ENCODE measurements at places on chromosomes 2 and 18. TPM values are rescaled to one million over a fixed set of nuclear protein-coding genes. Genes with fewer than 3 reads are reported as not detected.

FAM237A gene
- not detected for total RNA-seq

TUBA3D gene
- total RNA-seq = 92.0 TPM

TNFAIP6 gene
- 0.51 TPM for total RNA-seq

CREG2 gene
- not detected for total RNA-seq

GDF7 gene
- 3.3 TPM for total RNA-seq

LOXL3 gene
- total RNA-seq = 1.3 TPM

AGXT gene
- not detected for total RNA-seq

DNA sequence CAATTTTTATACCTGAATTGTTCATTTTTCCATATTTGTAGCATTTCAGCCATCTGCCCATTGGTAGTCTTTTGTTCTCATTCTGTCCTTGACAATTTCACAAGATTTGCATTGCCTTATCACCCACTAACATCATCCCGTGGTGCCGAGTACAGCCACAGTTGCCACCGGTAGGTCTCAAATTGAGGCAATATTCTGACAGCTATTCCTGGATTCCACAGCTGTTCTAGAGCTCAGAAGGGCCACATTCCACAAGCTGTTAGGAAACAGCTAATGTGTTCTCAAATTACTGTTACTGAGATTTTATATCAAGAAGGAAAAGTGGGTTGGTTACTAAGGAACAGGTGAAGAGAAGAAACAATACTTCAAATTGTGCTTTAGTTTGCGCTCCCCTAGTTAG lies 178.8 kb downstream of the RPRM start:
- H3K27me3 ChIP-seq = no peaks in the 10 kb centered on the region
- no peaks in the 10 kb centered on the region for H3K36me3 ChIP-seq
- H3K27ac ChIP-seq = no peak overlapping the region
- DNase-seq = no peak
- no peak overlapping the region for H3K4me3 ChIP-seq

DNA sequence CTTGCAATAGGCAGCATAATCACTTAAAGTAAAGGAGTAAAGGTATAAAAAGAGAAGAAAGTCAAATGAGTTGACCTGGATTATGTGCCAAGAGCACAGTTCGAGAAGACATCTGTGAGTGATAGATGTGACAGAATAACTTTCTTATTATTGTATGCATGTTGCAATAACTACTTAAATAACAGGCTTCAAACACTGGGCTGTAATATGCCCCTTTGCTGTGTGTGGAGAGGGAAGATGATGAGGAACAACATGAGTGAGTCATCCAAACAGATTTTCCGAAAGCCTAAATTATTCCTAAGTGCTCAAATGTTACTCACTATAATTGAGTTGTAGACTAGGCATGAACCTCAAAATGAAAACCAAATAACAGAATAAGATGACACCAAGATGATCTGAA lies 328.1 kb downstream of the EXOC6B start:
- no peaks in the 10 kb centered on the region for H3K4me1 ChIP-seq
- no peak for DNase-seq
- no peaks in the 10 kb centered on the region for H3K36me3 ChIP-seq
- no peak overlapping the region for H3K4me3 ChIP-seq

DNA sequence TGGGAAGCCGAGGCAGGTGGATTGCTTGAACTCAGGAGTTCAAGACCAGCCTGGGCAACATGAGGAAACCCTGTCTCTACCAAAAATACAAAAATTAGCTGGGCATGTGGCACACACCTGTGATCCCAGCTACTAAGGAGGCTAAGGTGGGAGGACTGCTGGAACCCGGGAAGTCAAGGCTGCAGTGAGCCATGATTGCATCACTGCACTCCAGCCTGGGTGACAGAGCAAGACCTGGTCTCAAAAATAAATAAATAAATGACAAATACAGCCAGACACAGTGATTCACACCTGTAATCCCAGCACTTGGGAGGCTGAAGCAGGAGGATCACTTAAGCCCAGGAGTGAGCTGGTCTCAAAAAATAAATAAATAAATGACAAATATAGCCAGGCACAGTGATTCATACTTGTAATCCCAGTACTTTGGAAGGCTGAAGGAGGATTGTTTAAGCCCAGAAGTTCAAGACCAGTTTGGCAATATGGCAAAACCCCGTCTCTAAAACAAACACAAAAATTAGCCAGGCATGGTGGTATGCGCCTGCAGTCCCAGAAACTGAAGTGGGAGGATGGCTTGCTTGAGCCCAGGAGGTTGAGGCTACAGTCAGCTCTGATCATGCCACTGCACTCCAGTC lies 6.2 kb downstream of the KANSL3 start:
- H3K27me3 ChIP-seq = no peaks in the 10 kb centered on the region
- H3K27ac ChIP-seq = no peak overlapping the region
- H3K36me3 ChIP-seq = no peaks in the 10 kb centered on the region

DNA sequence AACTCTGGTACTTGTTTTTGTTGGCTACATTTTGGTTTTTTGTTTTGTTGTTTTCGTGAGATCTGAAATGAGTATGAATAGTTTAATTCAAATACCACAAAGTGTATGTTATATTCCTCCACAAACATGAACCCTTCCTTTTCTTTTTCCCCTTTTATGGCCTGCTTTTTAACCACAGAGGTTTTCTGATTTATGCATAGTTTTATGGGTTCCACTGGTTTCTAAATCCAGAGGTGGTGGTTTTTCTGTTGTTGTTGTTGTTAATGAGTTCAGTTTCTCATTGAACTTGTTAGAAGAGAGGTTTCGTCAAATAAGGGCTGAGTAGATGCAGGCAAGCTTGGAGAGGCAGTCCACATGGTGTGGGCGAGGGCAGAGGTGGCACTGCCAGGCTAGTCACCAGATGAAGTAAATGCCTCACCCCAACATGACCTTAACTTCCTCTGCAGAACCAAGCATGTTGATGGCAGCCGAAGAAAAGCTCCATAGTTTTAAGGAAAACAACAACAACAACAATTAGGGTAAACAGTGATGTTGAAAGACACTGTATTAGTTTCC lies 72.5 kb downstream of the RIF1 start:
- H3K4me1 ChIP-seq = no peaks in the 10 kb centered on the region
- H3K27ac ChIP-seq = no peak overlapping the region
- H3K27me3 ChIP-seq = no peaks in the 10 kb centered on the region
- H3K4me3 ChIP-seq = no peak overlapping the region

DNA sequence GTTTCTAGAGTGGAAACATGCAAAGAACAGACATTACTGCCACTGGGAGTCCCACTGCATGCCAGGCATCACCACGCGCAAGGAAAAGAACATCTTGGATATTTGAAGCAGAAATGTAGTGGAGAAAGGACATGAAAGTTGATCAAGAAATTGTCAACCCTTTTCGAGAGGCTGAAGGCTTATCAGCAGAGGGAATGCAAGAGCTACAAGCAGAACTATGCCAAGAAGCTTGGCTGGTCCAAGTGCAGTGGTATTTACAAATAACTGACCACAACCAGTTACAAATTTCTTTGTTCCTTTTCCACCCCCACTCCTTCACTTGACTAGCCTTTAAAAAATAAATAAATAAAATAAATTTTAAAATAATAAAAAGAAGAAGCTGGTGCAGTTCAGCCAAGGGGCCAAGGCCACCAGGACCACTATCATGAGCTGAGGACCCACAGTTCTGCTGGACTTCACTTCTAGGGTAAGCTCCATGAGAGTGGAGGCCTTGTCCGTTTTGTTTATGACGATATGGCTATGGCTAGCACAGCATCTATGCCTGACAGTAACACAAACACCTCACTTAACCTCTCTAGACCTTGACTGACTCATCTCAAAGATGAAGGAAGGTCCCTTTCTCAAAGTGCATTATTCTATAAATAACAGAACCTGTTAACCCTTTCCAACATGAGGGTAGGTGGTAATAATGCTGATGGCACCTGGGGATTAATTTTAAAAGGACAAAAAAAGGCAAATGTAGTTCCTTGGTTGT lies 20.9 kb downstream of the MARCHF4 start:
- no peak overlapping the region for H3K4me3 ChIP-seq
- no peak for DNase-seq
- no peaks in the 10 kb centered on the region for H3K36me3 ChIP-seq
- no peaks in the 10 kb centered on the region for H3K4me1 ChIP-seq
- no peaks in the 10 kb centered on the region for H3K27me3 ChIP-seq

- peak overlapping the region; percentile 77 for H3K27ac ChIP-seq
- no peak for DNase-seq
- no peak overlapping the region for H3K4me3 ChIP-seq
- peaks cover 28% of the 10 kb centered on the region for H3K4me1 ChIP-seq
- no peaks in the 10 kb centered on the region for H3K36me3 ChIP-seq
Observed at GRCh38 chr2:200746301-200746700, 65.4 kb upstream of the BZW1 start.

- H3K4me3 ChIP-seq = no peak overlapping the region
- no peaks in the 10 kb centered on the region for H3K27me3 ChIP-seq
- no peaks in the 10 kb centered on the region for H3K36me3 ChIP-seq
- DNase-seq = no peak
- H3K4me1 ChIP-seq = no peaks in the 10 kb centered on the region
Observed at GRCh38 chr2:160970052-160970965, 189.9 kb upstream of the TANK start.

DNA sequence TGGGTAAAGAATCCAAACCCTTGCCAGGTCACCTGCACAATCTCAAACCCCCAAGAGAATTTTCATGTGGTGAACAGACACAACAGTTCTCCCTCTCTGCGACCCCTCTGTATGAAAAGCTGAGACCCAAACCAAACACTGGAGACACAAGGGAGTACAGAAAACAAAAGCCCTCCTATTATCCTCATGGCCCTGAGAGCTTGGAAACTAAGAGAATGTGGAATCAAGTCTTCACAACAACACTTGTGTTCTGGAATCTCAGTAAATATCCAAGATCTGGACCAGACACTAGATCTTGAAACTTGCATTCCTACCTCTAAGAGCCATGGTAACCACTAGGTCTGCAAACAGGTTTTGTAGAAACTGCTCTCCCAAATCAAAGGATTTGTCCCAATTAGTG lies 50.1 kb upstream of the CCDC150 start:
- H3K4me1 ChIP-seq = no peaks in the 10 kb centered on the region
- H3K4me3 ChIP-seq = no peak overlapping the region
- no peak for DNase-seq
- no peaks in the 10 kb centered on the region for H3K27me3 ChIP-seq

- DNase-seq = no peak
- no peaks in the 10 kb centered on the region for H3K27me3 ChIP-seq
- H3K4me3 ChIP-seq = no peak overlapping the region
- H3K27ac ChIP-seq = no peak overlapping the region
Observed at GRCh38 chr2:7972670-7973069, 709.2 kb upstream of the ID2 start.

DNA sequence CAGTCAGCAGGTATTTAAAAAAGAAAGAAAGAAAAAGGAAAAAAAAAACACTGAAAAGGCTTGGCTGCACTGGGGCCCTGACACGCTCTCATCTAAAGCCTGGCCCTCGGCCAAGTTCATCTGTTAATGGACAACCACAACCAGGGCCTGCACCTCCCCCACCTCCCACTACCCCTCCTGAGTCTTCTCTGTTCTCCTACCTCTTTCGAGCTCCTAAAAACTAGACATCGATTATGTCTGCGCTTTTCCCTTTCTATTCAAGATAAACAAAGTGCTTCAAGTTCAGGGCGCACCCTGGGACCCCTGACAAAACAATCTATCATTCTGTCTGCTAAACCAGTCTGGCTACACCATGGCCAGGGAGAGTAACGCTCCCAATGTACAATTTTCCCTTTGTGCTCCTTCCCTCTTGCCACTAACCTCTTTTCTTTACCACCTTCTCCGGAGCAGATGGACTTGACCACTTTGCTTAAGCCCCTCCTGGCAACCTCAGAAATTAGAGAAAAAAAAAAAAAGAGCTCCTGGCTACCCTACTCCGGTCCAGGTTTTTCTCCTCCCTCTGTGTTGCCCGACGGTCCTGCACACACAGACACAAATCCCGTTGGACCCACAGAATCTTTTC lies 22.7 kb downstream of the BCL11A start:
- H3K27me3 ChIP-seq = no peaks in the 10 kb centered on the region
- H3K27ac ChIP-seq = peak overlapping the region; percentile 62
- H3K4me3 ChIP-seq = no peak overlapping the region

- no peaks in the 10 kb centered on the region for H3K27me3 ChIP-seq
- no peaks in the 10 kb centered on the region for H3K36me3 ChIP-seq
- no peak overlapping the region for H3K27ac ChIP-seq
Observed at GRCh38 chr2:80858965-80859364, 554.4 kb upstream of the LRRTM1 start.

GRCh38 chr2:184628051-184628450 lies 29.7 kb downstream of the ZNF804A start:
- no peak overlapping the region for H3K27ac ChIP-seq
- H3K4me3 ChIP-seq = no peak overlapping the region
- H3K4me1 ChIP-seq = no peaks in the 10 kb centered on the region

DNA sequence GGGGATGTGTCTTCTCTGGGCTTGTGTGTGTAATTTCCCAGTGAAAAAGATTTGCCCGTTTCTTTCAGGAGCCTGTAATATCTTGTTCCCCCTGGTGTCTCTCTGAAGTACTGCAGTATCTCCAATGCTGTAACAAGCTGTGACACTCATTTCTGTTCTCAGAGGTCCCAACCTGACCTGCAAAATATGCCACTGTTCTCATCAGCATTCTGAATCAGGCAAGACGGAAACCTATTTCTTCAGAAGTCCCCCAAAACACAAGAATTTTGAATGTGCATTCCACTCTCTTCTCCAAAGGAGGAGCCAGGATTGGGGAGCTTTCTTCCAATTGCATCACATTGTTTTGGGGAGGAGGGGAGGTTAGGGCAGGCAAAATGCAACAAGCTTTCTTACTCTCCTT lies 77.0 kb upstream of the CNGA3 start:
- H3K27me3 ChIP-seq = no peaks in the 10 kb centered on the region
- no peak overlapping the region for H3K4me3 ChIP-seq
- no peaks in the 10 kb centered on the region for H3K4me1 ChIP-seq
- H3K36me3 ChIP-seq = no peaks in the 10 kb centered on the region

GRCh38 chr2:172350839-172351479 lies 76.4 kb upstream of the ITGA6 start:
- peak; percentile 88 for DNase-seq
- no peaks in the 10 kb centered on the region for H3K36me3 ChIP-seq
- no peak overlapping the region for H3K4me3 ChIP-seq
- H3K27ac ChIP-seq = peak overlapping the region; percentile 67
- no peaks in the 10 kb centered on the region for H3K4me1 ChIP-seq

DNA sequence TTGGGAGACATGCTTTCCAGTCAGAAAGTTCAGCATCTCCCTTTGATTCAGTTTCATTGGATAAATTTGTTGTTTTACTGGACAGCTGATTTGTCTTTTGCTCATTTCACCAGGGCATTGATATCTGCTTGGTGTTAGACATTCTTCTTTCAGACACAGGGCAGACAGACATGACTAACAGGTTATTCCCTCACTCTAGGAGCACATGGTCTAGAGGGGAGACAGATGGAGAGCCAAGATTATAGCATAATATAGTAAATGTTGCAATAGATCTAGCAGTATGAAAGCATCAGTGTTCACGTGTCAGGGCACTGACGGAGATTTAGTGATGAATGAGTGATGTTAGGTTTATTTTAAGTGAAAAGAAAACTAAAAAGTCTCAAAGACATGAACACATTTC lies 187.0 kb upstream of the CYRIA start:
- no peaks in the 10 kb centered on the region for H3K27me3 ChIP-seq
- no peak for DNase-seq
- H3K4me3 ChIP-seq = no peak overlapping the region
- H3K36me3 ChIP-seq = no peaks in the 10 kb centered on the region
- no peak overlapping the region for H3K27ac ChIP-seq

All from prostate gland (tissue), 2 donors.